ENCODE measurements at places on chromosomes 6 and 20. TPM values are rescaled to one million over a fixed set of nuclear protein-coding genes. Genes with fewer than 3 reads are reported as not detected.

MDC1 gene
- 19.2 TPM for total RNA-seq

DNAJC5 gene
- 46.3 TPM for total RNA-seq

DNA sequence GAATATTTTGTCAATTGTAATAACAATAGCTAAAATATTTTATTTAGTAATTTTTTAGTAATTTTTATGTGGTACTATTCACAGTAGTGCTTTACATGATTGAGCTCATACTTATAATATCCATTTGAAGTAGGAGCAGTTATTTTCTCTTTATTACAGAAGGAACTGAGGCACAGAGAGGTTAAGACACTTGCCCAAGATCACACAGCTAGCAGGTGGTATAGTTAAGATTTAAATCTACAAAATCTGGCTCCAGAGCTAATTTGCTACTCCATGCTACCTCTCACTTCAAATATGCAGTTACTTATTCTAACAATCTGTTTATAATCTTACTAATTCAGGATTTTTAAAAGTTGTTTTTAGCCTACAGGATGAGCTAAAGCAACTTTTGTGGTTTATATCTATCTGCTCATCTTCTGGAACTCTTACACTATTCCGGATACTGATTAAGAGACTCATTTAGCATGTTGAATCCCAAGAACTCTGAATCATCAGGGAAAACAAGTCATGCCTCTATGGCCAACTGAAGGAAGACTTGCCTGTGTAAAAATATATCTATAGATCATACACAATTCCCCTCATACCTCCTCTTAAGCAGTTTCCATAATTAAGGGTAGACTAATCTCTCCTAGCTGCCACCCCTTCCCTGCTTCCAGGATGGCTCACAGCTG, 324.2 kb downstream of the UBE3D start:
- ATAC-seq, result no peak

RFX6 gene
- total RNA-seq, result not detected

DNA sequence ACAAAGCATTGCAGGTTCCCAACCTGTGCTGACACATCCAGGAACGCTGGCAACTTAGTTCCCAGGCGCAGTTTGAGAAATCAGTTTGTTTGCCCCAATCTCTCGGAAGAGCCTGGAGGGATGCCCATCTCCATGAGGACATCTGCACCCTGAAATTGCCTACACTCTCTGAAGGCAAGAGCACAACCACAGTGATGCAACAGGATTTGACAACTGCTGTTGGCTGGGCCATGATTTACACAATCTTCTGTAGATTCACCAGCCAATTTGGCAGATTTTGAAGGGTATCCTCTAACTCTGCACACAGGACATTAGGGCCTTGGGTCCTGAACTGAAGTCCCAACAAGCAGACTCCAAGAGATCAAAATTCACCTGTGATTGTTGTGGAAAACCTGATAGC, 3.4 kb downstream of the APMAP start:
- no peak for ATAC-seq

DNA sequence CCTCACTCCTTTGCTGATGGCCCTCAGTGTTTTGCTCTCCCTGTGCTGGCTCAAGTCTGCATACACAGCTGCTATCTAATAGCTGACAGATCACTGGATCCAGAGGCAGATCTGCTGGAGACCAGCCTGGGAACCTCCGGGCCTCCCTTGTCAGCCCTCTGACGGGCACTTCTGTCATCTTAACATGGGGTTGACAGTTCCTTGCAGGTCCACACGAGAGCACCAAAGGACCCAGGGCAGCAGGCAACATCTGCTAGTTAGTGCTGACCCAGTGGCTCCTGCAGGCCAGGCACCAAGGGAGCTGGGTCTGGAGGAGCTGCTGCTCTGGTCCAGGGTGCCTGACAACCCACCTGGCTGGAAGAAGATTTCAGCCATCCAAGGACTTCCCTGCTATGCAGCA, 208.1 kb downstream of the UST start:
- no peak for ATAC-seq

GRCh38 chr6:131116321-131116720, 18.9 kb upstream of the AKAP7 start:
- no peak for ATAC-seq

- ATAC-seq, result peak; percentile 67
Measured at GRCh38 chr6:35213824-35214756, at the start of gene SCUBE3. TSS of gene SCUBE3 (plus strand) at chr6:35213956. CDS start at chr6:35214419, 463 bp downstream.

DNA sequence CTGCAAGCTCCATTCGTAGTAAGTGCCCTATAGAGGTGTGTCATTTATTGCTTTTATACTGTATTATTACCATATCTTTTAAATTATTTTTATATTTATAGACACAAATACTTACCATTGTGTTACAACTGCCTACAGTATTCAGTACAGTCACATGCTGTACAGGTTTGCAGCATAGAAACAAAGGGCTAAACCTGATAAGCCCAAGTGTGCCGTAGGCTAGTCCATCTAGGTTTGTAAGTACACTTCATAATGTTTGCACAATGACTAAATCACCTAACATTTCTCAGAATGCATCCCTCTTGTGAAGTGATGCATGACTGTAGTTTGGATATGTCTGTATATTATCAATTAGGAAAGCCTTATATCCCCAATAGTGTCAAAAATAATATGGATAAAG, 122.8 kb downstream of the CLVS2 start:
- ATAC-seq, result no peak

SCRT2 gene
- total RNA-seq, result 4.2 TPM

VNN1 gene
- not detected for total RNA-seq

DNA sequence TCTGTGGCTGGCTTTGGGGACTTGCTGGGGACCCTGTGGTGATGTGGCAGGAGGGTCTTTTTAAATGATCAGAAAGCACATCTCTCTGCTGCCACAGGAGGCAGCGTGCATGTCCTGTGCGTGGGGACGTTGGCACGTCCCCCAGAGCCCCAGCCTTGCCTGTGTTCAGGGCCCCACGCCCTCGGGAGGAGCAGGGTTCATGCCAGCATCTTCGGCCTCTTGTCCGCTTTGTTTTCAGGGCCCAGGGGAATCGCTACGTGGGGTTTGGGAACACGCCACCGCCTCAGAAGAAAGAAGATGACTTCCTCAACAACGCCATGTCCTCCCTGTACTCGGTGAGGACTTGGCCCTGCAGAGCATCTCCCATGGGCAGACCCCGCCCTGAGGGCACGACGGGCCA, 6.0 kb downstream of the ARFGAP1 start:
- ATAC-seq, result no peak

DNA sequence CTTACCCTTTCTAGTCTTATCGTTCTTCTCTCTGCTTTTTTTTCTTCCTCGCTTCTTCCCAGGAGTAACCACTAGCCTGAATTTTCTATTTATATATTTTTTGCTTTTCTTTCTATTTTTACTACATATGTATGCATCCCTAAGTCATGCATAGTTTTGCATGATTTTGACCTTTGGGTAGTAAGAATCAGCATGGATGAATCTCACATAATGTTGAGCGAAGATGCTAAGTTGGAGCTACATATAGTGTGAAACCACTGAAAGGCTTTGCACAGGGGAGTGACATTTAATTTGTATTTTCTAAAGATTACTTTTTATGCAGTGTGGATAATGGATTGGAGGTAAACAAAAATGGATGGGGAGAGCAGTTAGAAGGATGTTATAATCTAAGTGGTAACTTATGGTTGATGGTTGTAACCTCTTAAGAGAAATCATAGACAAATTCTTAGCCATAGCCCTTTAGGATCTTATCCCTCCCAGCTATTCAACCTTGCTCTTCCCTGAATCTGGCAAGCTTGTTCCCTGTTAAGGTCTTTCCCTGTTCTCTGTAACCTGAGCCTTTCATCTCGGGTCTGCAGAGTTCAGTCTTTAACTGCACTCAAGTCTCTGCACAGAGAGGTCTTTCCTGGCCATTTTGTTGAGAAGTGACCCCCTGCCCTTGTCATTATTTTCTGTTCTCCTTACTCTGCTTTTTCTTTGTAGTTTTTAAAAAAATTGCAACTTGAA, 18.0 kb downstream of the PEX7 start:
- ATAC-seq, result peak; percentile 38

DNA sequence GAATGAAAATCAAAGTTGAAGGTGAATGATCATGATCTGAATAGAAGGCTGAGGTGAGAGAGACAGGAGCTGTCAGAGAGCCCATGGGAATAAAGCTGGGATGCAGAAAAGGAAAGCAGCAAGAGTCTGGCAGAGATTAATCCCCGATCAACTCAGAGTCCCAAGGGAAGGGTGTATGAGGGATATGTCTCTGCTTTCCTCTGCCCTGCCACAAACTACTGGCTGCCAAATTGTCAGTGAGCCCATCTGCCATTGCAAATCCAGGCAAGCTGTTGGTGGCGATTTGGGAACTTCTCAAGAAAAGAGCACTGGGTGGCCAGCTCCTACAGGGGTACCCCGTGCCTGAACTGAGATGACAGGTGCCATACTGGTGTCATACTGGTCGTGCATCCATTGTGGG, 705.5 kb upstream of the MAN1A1 start:
- no peak for ATAC-seq

DNA sequence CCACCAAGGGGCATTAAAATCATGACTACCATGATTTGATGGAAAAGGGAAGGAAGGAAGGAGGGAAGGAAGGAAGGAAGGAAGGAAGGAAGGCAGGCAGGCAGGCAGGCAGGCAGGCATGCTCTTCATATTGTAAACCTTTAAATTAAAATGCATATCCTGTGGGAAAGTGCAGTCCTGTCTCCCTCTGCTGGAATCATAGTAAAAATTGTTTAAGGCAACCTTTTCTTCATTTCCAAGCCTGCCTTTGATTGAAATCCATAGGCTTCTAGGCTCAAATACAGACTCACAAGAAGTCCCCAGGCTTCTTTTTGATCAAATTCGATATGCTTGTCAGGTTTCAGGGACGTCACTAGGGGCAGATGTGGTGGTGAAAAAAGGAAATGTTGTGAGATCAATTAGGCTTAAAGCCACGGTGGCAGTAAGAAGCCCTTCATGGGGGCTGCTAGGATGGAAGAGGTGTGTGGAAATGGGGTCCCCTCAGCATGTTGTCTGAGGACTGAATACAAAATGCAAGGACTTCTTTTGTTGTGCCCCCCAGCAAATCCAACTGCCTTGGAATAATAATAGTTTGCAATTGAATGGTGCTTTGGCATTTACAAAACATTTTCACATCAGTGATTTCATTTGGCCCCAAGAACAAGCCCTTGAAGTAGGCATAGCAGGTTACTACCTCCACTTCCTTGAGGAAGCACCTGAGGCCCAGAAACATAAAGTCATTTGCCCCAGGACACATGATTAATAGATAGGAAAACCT, 25.6 kb upstream of the GABRR1 start:
- ATAC-seq, result peak; percentile 61

CDK19 gene
- total RNA-seq, result 18.5 TPM

AAR2 gene
- 31.8 TPM for total RNA-seq

DNA sequence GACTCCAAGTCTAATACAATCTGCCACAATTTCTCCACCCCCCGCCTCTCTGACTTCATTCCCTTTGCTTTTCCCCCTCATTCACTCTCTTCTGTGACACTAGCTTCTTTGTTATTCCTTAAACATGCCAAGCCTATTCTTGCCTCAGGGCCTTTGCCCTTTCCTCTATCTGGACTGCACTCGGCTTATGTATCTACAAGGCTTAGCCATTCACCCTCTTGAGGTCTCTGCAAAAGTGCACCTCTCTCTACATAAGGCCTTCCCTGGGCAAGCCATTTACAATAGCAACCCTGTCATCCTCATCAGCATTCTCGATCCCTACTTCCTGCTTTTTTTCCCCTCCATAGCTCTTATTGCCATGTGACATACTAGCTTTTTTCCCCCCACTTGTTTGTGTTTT, 168.9 kb downstream of the PDSS2 start:
- ATAC-seq, result no peak

METTL24 gene
- 2.3 TPM for total RNA-seq

TREM1 gene
- total RNA-seq, result 1.7 TPM

DNA sequence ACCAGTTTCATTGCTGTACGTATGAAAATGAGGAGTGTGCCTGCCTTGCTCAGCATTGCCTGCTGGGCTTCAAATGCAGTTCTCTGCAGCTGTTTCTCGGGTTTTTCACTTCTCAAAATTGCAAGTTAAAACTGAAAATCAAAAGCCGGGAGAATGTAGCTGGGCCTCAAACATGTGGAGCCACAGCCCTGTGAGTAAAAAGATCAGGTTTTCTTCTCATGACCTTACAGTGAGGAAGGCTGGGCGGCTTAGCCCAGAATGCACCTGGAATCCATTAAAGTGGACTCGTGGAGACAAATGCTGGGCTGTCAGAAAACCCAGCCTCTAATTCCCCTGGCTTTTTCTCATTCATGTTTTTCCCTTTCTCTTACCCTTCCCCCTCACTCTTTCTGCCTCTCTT, 34.4 kb downstream of the DSE start:
- ATAC-seq, result peak; percentile 89

GRCh38 chr20:36717657-36718056, 28.2 kb downstream of the NDRG3 start:
- no peak for ATAC-seq

- ATAC-seq, result no peak
Measured at GRCh38 chr20:24353135-24353690, 116.2 kb upstream of the SYNDIG1 start.

HLA-DMB gene
- total RNA-seq, result 1.8 TPM

DNA sequence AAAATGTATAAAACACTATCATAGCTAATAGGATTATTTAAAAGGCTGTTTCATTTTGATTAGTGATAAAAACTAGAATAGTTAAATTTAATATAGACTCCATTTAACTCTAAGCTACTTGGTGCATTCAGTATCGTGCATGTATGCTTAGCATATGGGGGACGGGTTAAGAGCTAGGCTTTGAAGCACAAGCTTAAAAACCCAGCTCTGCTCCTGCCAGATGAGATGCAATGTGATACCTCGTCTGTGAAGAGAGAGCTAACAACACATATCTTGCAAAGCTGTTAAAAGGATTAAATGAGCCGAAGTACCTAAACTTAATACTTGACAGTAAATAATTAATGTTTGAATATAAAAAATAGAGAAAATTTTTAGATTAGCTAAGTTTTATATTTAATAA, 42.2 kb downstream of the DTNBP1 start:
- no peak for ATAC-seq

- no peak for ATAC-seq
Measured at GRCh38 chr6:33243476-33243875, 28.2 kb downstream of the VPS52 start.

GRCh38 chr20:4563534-4563933, 158.2 kb upstream of the PRND start:
- ATAC-seq, result no peak

CLPSL1 gene
- not detected for total RNA-seq

HUS1B gene
- 0.41 TPM for total RNA-seq

SEC23B gene
- 50.0 TPM for total RNA-seq

GRCh38 chr6:3458706-3459421, 2.0 kb upstream of the SLC22A23 start:
- ATAC-seq, result no peak

GRCh38 chr6:18044108-18044783, 56.8 kb upstream of the KIF13A start:
- no peak for ATAC-seq

C6orf89 gene
- total RNA-seq, result 22.2 TPM

PAK5 gene
- total RNA-seq, result 15.7 TPM

- peak; percentile 58 for ATAC-seq
Measured at GRCh38 chr20:5008759-5009158, 7.4 kb upstream of the SLC23A2 start.

DNA sequence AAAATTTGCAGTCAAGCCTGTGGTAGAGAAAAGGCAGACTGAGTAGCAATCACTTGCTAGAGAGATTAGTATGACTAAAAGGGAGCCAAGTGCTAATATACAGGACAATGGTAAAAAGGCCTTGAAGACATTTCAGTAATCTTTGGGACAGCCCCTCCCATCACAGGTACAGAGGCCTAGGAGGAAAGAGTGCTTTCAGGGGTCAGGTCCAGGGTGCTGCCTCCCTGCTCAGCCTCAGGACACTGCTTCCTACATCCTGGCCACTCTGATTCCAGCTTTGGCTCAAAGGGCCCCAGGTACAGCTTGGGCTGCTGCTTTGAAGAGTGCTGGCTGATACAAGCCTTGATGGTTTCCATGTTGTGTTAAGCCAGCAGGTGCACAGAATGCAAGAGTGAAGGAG, 543.5 kb downstream of the MMUT start:
- no peak for ATAC-seq
